ENCODE measurements at places on chromosomes 16 and 17.

DNA sequence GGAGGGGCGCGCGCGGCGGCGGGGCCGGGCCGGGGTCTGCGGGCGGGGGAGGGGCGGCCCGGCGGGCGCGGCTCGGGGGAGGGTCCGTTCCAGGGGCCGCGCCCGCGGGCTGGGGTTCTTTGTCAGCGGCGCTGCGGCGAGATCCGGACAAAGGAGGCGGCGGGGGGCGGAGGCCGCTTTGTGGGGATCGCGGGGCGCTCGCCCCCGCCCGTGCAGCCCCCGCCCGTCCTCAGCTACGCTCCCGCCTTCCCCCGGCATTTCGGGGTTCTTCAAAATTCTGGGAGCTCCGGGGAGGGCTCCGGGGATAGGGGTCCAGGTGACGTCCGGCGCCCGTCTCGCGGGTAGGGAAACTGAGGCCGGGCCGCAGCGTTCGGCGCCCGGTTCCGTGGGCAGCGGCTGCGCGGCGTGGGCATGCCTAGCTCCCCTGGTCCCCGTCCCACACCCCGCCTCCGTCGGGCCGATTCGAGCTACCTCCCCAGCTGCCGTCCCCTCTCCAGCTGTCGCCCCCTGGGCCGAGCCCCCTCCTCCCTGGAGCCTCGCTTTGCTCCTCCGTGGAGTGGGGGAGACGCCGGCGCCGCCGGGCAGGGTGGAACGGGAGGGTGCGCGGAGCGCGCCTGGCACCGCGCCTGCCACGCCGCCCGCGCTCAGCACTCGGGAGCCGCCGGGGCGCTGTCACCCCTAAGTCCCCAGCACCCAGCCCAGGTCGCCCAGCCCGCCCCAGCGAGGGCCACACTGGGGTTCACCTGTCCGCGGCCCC lies 546 bp downstream of the SNN start:
- DNase-seq: no peak

- no peak for DNase-seq
These were observed 2.9 kb downstream of the SMPD3 start for GRCh38 chr16:68445458-68445857.

GRCh38 chr17:61482467-61482866 lies 30.2 kb downstream of the TBX4 start:
- DNase-seq: no peak

DNA sequence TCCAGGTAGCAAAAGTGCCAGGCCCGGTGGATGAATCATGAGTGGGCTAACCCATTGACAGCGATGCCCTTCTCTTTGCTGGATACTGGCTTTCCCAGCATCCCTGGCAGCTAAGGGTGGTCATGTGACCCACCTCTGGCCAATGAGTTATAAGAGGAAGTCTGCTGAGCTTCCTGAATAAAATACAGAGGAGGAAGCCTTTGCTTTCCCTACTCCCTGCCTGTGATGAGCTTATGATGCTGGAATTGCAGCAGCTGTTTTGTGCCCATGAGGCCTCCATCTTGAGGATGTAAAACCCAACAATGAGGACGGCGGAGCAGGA lies 15.0 kb upstream of the ATP2A3 start:
- DNase-seq: no peak

GRCh38 chr17:6456914-6457687 lies 12.8 kb downstream of the PIMREG start:
- no peak for DNase-seq

DNA sequence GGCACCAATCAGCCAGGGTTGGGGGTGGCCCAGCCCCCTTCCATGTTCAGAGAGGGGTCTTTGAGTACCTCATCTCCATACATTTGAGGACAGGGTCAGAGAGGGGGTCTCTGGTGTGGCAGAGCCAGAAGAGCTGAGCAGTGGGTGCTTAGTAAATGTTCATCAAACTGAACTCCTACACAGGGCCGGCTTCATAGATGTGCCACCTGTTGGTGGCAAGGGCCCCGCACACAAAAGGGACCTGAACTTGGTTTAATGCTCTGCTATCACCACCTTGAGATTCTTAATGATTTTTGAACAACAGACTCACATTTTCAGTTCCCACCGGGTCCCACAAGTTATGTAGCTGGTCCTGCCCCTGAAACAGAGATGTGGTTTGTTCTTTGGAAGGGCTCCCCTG lies 9.0 kb upstream of the C1QL1 start:
- DNase-seq: no peak

GRCh38 chr17:81365601-81366585 lies 29.4 kb upstream of the BAHCC1 start:
- no peak for DNase-seq

DNA sequence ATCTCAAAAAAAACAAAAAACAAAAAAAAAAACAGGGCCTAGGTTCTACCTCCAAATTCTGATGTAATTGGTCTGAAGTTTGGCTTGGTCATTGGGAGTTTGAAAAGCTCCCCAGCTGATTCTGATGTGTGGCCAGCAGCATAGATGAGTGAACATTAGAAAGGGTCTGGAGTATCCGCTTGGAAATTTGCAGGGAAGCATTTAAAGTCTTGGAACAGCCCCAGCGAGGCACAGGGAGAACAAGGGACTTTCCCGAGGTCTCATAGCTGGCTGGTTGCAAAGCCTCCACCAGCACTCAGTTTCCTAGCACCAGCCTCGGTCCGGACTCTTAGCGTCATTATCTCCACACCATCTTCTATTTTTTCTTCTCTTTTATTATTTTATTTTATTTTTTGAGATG lies 70.8 kb downstream of the RAB11FIP4 start:
- DNase-seq: no peak

- DNase-seq: no peak
These were observed 1.4 kb upstream of the RSKR start for GRCh38 chr17:28615260-28615940.

DNA sequence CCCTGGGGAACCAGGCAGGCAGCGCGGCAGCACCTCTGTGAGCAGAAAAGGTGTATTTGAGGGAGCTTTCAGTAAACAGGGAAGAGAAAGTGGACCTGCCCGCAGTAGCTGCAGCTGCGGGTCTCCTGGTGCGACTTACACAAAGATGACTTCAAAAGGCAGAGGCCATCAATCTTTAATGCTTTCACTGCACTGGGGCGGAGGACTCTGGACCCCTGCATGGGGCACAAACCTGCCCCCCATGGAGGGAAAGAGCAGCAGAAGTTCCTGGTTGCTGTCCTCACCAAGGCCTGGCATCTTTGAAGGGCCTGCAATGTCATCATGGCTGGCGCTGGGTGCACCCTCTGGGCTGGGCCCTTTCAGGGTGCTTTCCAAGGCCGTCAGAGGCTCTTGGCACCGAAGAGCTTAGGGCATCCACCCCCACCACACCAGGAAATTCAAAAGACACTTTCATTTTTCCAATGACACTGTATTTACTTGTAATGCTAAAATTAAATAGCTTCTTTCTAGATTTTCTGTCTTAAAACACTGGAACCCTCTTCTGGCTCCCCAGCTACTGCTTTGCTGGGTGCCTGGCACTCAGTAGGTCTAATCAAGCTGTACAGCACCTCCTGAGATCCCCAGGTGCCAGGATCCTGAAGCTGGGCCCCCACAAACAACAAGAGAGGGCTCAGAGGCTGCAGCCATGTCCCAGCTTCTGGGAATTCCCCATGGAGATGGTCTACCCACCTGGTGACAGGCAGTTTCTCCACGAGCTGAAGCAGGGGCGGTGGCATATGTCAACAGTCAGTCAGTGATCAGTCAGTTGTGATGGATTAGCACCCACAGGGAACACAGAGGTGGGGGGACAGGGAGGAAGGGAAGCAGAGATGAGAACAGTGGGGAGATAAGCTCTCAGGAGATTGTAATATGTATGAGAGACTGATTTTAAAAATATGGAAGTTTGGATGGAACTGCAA lies 2.1 kb upstream of the CACNG1 start:
- no peak for DNase-seq

DNA sequence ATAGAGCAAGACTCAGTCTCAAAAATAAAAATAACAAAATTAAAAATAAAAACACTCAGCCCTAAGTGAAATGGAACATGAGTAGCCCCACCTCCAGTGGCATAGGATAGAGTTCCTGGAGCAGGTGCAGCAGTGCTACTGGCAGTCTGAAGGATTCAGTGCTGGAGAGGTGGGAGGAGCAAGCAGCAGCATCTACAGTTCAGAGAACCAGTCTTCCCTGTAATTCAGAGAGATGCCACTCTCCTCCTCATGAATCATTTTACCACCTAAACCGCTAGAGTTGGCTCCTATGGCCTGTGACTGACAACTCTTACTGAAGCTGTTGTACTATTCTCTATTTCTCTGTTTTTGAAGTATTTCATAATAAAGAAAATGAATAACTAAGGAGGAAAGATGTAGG lies 56.0 kb upstream of the SMURF2 start:
- no peak for DNase-seq

- DNase-seq: no peak
These were observed 12.8 kb upstream of the SLC38A8 start for GRCh38 chr16:84055366-84055765.

DNA sequence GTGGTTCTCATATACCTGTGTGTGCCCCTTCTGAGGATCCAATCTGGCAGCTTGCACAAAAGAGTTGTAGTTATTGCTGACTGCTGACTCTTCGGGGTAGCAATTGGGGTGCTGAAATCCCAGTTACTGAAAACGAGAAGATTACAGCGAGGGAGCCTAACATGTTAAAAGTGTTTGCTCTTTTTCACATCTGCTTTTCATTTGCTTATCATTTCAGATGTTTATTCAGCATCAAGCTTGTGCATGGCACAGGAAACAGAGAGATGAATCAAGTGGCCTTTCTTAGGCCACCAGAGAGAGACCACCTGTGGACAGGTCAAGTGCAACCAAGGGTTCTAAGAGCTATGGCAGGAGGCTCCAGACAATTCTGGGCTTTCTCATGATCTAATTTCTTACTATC lies 16.9 kb downstream of the DHRS7B start:
- DNase-seq: no peak

DNA sequence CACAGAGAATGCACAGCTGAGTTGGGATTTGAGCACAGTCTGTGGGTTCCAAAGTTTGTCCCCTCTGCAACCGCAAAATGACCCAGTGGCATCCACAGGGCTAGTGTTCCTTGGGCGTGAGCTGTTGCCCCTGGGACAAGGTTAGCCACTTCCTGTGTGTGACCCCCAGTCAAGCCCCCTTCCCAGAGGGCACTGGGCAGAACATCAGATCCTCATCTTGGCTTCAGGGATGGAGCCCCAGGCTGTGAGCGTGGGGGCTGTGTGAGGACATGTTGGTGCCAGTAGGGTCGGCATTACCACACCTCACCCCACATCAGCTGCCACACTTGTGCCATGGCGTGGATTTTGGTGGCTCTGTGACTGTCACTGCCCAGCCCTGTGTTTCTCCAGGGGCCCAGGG lies 55.3 kb downstream of the USP22 start:
- DNase-seq: no peak

DNA sequence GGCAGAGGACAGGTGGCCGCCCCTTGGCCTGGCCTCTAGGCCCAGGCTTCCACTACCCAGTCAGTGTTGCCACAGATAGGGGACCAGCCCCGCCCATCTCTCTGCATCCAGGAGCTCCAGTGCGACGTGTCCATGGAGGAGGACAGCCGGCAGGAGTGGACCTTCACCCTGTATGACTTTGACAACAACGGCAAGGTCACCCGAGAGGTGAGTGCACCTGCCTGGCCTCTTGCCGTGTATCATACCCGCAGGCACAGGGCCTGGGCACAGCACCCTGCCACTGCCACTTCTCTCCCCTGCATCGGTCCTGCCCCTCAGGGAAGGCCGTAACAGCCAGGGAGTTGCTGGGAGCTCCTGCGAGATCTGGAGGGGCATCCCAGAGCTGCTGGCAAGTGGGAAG lies 55.7 kb downstream of the SNX20 start:
- DNase-seq: no peak

GRCh38 chr16:17328932-17329331 lies 141.8 kb downstream of the XYLT1 start:
- DNase-seq: no peak

GRCh38 chr16:72807245-72807644 lies 240.7 kb downstream of the ZFHX3 start:
- DNase-seq: no peak
